DMS 273 treated with DMSO at 0.1 percent for 48 hours (cell line): ENCODE measurements at places on chromosomes 4 and X.

GRCh38 chrX:13897566-13897965 is 80.7 kb upstream of the GPM6B start:
- DNase-seq, result no peak

DNA sequence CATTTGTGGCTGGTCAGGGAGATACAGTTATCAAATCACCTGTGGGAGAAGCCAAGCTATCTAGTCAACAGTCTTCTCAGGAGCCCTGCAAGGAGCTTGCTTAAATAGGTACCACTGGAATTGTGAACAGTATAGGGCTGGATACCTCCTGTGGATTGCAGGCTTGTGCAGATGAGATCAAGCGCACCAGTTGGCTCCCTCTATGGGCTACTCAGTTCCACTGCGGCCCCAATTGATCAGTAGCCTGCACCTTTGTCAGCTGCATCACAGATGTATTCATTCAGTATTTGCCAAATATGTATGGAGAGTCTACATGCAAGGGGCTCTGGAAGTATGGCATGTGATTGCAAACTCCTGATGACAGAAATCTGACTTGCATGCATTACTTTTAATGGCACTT is 28.6 kb downstream of the TEX13A start:
- no peak for DNase-seq

DNA sequence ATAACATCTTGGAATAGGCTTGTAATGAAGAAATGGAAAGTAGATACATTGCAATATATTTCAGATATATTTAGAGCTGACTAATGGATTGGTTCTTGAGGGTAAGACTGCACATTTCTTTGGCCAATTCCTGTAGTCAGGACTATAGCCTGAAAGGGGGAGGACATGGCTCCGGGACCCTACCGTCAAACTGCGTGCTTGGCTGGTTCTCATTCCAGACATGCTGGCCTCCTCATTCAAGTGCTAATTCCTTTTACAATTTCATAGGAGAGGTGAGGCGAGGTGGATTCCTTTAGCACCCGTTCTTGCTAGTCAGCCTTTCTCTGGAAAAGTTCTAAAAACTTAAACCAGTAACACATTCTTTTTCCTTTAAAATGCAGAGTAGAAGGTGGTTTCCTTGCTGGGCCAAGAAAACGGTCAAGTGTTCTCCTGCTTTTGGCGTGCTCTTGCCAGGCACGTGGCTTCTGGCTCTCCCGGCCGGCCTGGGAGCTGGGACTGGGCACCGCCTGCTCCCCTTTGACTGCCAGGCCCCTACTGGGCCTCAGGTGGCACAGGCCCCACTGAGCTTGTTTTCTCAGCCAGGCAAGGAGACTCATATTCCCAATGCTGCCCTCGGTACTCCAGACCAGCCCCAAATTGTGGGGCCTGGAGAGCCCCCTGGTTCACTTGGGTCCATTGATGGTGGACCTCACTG is 167.2 kb downstream of the STK32B start:
- DNase-seq, result no peak

- no peak for DNase-seq
These were observed at the start of gene KCNIP4 for GRCh38 chr4:21948347-21949072. TSS of gene KCNIP4 (minus strand) at chr4:21948772.

DNA sequence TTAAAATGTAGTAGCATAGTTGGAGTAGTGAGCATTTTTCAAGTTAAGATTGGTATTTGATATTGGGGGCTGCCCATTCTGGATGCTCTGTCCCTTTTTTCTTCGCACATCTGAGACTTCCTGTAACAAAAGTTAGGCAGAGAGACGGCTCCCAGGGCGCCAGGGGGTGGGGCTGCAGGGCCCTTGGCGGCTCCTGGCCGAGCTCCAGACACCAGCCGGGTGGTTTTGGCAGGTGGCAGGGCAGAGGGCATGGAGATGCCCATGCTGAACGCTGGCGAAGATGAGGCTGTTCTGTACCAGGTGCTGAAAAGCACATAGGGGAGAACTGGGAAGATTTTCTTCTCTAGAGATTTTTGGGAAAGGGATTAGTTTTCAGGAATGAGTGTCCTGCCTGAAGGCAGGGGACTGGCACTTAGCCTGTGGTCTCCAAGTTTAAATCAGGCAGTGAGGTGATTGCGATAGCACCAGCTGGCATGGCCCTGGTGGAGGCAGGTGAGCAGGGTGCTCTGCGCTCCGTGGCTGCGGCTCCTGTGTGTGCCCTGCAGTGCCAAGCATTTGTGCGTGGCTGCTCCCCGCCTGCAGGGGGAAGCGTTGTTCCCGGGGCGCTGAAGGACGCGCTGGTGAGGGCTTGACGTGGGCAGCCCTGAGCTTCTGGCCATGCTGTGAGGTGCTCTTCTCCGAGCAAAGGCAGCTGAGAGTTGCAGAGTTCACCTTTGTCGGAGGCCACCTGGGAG is 23.6 kb upstream of the HGFAC start:
- no peak for DNase-seq
